ENCODE measurements at places on chromosomes 2 and 18.
A peak's percentile ranks its signal among the peaks of the same experiment; 100 is the strongest.

DNA sequence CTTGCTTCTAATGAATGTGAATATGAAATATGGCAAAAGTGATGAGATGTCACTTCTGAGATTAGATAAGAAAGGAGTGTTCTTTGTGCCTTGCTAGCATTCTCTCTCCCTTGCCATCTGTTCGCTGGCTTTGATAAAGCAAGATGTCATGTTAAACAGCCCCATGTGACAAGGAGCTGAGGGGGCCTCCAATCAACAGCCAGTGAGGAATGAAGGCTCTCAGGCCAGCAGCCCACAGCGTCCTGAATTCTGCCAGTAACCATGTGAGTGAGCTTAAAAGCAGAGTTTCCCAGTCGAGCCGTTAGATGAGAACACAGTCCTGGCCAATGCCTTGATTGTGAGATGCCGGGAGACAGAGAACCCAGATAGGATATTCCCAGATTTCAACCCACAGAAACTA lies 198.8 kb downstream of the IRS1 start:
- DNase-seq: no peak

GRCh38 chr2:56337342-56337741 lies 153.6 kb downstream of the CCDC85A start:
- no peak for DNase-seq

DNA sequence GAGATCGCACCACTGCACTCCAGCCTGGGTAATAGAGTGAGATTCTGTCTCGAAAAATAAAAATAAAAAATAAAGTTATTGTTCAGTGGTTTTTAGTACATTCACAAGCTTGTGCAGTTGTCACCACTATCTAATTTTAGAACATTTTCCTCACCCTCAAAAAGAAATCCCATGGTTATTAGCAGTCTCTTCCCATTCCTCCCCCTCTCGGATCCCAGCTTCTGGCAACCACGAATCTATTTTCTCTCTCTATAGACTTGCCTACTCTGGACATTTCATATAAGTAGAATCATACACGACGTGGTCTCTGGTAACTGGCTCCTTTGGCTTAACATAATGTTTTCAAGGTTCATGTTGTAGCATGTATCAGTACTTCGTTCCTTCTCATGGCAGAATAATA lies 38.6 kb downstream of the CABLES1 start:
- no peak for DNase-seq

GRCh38 chr2:236351966-236352525 lies 87.8 kb upstream of the ASB18 start:
- DNase-seq: no peak

DNA sequence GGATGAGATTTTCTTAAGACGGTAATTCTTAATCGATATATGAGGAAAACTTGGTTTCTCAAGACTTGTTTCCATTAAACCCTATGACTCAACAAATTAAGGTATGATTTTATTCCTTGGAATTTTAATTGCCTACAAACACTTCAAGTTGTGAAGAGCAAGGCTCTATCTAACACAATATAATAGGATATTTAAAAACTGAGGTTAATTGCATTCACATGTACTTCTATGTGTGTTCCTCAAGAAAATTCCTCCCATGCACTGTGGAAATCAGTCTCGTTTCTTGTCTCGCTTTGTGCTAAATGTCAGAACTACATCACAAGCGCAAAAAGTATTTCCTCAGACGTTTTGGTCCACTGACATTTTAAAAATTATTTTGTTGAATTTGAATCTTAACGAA lies 109.6 kb upstream of the UNC80 start:
- no peak for DNase-seq

DNA sequence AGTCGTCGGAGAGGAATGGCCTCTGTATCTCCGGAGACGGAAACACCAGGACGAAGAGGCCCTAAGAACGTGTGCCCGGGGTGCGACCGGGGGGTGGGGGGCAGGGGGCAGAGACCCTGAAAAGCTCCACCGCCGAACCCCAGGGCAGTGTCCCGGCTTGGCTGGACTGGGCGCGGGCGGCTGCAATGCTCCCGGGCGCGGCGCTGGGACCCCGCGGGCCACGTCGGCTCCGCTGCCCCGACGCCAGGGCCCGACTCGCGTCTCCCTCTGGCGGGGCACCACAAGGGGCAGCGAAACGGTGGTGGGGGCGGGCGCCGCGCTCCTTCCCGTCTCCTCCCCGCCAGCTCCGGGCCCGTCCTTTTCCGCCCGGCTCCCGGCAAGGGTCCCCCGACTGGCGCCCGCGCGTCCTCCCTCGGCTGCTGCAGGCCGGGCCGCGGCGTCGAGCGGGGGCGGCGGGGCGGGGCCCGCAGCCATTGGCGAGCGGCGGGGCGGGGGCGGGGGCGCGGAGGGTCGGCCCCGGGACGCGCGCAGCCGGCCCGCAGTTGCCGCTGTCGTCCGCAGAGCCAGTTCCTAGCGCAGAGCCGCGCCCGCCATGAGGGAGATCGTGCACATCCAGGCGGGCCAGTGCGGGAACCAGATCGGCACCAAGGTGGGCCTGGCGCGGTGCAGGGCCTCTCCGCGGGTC lies at the start of gene TUBB6:
Gene TUBB6 (plus strand): TSS at position 541 of the 685 bp plus-strand sequence. CDS start 52 bp downstream, at position 593.
- DNase-seq: peak; percentile 71

- no peak for DNase-seq
Observed at GRCh38 chr18:22605736-22606135, 188.0 kb upstream of the CTAGE1 start.

DNA sequence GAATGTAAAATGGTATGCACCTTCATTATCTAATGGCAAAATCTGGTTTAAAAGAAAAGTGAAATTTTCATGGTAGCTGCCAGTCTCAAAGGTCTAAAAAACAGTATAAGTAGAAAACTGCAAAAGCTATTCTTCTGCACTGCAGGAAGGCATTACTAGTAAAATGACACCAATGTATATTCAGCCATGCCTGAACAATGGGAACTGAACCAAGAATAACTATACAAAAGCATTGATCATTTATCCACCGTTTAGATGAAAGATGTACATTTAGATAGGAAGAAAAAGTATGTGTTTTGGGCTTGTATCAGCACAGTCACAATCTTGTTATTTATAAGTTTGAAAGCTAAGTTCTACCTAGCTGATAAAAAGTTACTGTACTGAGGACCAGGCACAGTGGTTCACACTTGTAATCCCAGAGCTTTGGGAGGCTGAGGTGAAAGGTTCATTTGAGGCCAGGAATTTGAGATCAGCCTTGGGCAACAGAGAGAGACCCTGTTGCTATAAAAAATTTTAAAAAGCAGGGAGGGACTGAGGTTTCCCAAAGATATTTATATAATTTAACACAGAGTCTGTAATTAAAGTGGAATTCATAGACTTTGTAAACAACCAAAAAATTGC lies 163.1 kb upstream of the WDSUB1 start:
- DNase-seq: no peak

- no peak for DNase-seq
Observed at GRCh38 chr2:54015798-54016699, 45.3 kb upstream of the PSME4 start.

DNA sequence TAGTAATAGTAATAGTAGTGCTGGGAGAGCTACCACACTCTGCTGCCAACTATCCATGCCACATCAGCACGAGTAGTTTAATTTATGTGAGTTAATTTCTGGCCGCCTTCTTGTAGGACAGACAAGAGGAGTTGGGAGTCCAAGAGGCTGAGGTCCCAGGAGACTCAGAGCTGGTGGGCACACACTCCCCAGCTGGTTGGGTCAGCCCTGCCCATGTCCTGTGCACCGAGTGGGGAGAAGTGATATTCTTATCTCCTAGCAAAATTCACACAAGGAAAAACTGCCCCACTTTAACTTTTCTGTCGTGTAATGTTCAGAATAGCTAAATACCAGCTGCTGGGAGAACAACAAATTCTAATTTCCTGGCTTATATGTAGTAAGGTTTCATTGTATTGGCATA lies 15.2 kb upstream of the MAP4K4 start:
- no peak for DNase-seq

DNA sequence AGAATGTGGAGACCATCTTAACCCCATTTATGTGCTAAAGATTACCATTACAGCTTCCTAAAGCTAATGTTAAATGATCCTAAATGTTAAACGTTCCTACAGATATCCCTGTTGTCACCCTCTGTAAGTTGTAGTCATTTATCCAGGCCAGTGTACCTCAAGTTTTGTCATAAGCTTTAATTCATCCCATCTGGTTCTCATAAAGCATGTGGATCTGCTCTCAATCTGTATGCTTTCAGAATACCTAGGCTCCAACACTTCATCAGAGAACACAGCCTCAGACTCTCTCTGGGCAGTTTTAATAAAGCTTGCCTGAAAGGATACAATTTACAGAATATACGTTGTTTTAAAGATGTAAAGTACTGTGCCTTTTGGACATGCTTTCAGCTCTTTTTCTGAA lies 4.2 kb upstream of the CCDC178 start:
- no peak for DNase-seq

DNA sequence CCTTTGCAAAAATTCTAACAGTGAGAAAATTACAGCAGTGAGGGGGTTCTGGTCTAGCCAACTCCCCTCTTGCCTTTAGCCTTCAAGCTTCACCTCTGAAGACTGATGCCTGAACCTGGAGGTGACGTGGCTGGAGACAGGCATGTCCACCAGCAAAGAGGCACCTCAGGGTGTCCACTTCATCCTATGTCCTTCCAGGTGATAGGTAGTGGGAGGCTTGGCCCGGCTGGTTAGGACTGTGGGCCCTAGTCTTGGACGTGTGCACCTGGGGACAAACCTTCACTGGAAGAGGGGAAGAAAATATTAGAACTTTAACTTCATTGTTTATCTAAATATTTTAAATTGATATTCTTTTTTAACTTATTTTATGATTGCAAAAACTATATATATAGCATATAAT lies 35.5 kb upstream of the EDAR start:
- no peak for DNase-seq

GRCh38 chr18:31626409-31626808 lies 34.7 kb downstream of the TTR start:
- no peak for DNase-seq

DNA sequence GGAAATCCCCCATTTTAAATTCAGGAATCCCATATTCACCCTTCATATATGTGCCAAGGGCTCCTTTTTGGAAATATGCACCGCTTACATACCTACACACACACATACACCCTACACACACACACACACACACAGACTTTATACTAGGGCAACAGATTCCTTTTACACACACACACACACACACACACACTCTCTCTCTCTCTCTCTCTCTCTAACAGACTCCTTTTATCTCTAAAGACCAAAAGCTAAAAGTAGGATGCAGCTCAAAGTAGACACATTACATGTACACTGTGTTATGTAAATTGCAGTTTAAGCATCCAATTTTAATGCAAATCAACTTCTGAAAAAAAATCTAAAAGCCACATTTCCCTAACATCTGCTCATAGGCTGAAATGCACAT lies 130.9 kb upstream of the CAPN13 start:
- no peak for DNase-seq

DNA sequence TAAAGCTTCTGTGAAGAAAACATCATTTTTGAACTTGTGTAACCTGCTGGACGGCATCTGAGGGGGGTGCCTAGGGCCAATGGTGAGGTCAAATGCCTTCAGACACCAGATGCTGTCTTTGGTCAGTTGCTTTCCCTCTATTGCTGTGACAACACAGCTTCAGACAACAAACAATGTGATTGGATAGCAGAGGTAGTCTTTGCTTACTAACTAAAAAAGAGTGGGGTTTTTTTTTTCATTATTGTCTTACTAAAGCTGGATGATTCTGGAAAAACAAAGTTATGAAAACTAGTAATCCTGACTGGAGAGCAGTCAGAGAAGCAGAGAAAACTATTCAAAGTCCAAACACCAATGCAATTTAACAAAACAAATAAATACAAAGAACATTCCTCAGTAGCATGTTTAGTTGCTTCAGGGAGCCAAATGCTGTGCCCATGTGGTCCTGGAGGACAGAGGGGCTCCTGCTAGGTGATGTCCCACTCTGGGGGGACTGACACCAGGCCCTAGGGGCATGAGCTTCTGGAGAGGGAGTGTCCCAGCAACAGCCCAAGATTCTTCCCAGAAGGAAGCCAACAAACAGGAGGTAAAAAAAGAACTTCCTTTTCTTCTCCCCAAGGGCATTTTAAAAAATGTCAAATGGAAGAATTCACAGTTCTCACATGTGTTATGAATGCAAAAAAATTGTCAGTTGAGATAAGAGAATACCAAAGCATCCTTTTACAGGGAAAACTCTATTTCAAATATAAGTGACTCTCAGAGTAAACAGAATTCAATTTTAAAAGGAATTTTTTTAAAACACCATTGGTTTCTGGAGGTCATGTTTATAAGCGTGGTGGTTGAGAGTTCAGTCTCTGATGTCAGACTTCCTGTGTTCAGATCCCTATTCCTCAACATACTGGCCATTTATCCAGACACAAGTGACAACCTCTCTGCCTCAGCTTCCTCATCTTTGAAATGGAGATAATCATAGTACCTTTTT lies 181.1 kb upstream of the PGAP1 start:
- DNase-seq: no peak

GRCh38 chr2:154495455-154495868 lies 203.0 kb upstream of the KCNJ3 start:
- DNase-seq: no peak

DNA sequence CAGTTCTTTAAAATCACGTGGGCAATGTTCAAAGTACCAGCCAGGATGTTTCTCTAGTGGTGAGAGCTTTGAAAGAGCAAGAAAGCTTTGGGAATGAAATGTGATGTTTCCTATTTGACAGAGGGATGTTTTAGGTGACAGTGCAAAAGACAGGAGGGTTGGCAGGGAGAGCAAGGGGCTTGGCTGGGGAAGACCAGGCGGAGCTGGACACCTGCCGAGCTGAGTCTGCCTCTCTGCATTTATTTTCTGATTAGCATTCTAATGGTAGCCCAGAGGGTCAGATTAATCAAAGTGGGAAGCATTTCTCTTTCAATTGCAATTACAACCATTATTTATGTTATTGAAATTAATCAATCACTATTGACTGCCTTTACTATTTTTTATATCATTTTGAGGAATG lies 145.4 kb upstream of the RAB12 start:
- no peak for DNase-seq

- no peak for DNase-seq
Observed at GRCh38 chr2:197661626-197662025, 13.8 kb downstream of the RFTN2 start.

DNA sequence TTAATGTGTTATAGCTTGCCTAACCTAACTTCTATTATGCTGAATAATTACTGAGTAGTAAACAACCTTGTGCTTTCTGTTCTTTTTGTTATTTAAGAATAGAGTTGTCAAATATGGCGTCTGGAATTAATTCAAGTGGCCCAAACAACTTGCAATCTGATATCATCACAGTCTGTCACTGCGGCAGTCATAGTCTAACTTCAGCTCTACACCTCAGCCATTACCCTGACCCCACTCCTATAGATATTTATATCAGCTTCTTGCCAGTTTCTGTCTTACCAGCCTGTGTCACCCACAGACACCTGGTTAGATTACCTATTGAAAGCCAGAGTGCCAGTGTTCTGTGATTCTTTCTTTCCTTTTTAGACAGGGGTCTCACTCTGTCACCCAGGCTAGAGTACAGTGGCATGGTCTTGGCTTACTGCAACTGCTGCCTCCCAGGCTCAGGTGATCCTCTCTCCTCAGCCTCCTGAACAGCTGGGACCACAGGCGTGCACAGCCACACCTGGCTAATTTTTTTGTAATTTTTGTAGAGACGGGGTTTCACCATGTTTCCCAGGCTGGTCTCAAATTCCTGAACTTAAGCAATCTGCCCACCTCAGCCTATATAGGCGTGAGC lies 14.1 kb upstream of the KLHL41 start:
- DNase-seq: no peak

GRCh38 chr2:197839856-197840255 lies 35.5 kb downstream of the PLCL1 start:
- no peak for DNase-seq
